ENCODE measurements at places on chromosomes 4 and X.

DNA sequence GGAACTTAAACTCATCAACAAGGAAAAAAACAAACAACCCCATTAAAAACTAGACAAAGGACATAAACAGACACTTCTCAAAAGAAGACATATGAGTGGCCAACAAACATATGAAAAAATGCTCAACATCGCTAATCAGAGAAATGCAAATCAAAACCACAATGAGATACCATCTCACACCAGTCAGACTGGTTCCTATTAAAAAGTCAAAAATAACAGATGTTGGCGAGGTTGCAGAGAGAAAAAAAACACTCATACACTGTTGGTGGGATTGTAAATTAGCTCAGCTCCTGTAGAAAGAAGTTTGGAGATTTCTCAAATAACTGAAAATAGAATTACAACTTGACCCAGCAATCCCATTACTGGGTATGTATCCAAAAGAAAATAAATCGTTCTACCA, 28.7 kb downstream of the APLN start:
- DNase-seq = no peak

GRCh38 chrX:9340598-9341290, 124.1 kb upstream of the TBL1X start:
- DNase-seq = peak; percentile 76

DNA sequence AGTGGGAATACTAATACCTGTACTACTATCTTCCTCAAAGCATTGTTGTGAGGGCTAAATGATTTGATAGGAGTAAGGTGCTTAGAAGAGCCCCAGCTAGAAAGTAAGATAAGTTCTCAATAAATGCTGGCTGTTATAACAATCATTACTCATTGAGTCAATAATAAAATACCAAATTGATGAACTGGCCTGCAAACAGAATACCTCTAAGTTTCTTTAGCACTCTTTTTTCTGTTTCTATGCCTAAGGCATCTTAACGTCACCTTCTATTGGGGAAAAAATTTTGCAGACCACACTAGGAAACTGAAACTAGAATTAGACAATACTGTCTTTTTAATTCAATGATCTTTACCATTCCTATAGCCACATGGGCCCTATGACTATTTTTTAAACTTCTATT, 1.2 kb downstream of the CLTRN start:
- no peak for DNase-seq

DNA sequence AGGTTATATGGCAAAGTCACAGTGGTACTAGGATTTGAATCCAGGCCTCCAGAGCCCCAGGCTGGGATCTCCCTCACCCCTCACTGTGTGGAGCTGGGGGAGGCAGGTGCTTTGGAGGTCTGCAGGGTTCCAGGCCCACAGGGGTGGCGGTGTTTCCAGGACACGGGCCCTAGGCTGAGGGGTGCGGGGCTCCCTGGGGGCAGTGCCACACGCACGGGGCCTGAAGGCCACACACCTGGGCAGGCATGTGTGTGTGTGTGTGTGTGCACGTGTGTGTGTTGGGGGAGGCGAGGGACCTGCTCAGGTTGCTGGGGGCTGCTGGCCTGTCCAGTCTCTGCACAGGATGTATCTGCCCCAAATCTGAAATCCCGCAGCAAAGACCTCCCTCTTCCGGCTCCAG, 18.8 kb downstream of the SH3TC1 start:
- no peak for DNase-seq

GRCh38 chrX:43641691-43642090, 14.4 kb upstream of the MAOA start:
- no peak for DNase-seq

Data from naive thymus-derived CD8-positive, alpha-beta T cell (primary cell).